Kasumi-1 (cell line): ENCODE measurements at places on chromosomes 1 and 21.
A peak's percentile ranks its signal among the peaks of the same experiment; 100 is the strongest.

DNA sequence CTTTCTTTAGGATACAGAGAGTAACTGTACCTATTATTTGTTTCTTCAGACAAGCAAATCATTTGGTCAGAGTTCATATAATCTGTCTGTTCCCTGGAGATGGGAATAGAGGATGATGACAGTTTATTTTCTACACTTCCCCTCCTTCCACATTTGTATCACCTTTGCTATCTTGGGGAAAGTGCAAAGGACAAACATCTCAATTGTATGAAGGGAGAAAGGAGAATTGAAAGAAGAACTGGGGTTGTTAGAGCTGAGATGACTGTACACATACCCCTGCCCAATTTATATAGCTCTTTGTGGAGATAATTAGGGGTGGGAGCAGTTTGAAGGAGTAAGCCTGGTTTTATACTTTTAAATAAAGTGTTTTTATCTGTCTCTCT lies 14.0 kb downstream of the POLR3GL start:
- no peak for DNase-seq

DNA sequence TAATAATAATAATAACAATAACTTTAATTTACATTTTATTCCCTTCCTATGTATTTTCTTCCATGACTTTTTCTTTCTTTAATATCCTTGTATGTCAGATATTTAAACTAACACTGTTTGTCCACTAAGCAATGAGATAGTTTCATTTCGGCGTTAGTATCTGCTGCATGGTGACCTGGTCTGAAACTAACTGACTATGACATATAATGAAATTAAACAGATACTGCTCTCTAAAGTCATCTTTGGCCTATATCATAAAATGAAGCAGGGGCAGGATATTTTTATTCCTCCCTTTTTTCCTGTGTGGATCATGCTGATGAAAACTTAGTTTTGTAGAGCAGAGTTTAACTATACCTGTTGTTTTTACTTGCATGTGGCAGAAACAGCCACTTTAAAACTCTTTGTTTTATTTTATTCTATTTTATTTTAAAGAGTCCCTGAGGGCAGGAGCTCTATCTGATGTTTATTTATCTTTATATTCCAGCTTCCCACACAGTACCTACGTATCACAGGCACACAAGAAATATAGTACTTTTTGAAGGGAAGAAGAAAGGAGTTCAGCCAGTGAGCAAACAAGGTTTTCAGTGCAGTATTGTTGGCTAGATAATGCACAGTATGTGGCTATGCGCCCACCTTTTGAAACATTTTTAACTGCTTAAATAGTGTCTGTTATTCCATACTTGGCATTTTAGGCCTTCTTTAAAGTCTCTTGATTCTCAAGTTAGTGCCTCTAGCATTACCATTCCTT lies 165.6 kb downstream of the PHTF1 start:
- no peak for DNase-seq

- DNase-seq: peak; percentile 63
Measured at GRCh38 chr21:44800971-44801467, 601 bp downstream of the UBE2G2 start.

DNA sequence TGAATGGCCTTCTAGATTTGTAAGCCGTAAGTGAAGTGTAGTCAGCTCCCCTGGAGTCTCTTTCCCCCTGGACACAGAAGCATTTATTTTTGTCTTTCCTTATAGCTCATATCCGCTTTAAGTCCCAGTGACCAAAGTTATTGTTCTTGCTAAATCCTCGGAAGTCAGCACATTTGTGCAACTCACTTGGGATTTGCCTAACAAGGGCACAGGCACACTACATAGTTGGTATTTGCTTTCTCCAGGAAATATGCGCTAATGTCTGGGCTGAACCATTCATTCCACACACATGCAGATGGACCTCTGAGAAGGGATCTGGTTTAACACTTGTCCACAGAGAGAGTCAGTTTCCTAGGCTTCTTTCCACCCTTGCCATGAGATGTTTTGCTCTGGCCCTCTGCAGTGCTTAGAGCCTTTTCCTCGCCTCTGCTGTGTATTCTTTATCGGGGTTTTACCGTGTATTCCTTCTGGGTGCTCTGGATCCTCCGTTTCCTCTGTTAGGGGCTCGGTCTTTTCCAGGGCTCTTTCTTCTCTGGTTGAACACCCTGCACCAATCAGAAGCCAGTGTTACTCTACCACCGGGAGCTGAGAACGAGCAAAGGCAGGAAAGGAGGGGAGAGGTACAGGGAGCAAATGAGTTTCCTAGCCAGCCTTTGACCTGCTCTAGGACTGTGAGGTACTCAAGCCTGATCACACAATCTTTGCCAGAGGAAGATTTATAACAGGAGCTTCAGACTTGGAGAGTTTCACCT lies 72.4 kb downstream of the ABCA4 start:
- no peak for DNase-seq

DNA sequence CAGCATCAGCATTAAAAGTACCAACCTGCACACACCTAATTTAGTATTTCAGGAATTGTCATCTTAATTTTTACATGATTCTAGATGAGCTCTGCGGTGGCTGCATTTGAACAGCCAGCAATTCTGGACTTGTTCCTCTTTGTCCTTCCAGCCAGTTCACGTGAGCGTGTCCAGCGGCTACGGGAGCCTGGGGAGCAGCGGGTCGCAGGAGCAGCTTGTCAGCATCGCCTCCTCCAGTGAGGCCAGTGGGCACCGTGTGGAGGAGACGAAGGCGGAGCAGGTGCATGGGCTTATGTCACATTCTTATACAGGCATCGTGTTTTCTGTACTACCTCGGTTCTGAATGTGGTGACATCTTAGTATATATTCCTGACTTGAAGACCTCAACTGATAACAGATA lies 25.7 kb downstream of the PER3 start:
- no peak for DNase-seq

DNA sequence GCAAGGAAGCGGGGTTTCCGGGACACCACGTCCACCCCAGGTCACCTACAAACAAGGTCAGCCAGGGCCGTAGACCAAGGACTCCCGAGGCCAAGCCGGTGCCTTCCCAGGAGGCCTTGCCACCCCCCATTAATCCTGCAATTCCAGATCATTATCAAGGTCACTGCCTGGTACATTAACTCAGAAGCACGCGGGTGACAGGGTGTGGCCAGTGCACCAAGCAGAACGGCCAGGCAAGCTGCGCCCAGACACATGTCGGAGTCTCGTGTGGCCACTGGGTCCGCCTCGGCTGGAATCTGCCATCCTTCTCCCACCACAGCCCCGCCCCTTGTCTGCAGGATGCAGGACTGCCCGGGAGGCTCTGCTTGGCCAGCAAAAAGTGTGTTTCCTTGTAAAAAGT lies 144.7 kb downstream of the PRDM16 start:
- DNase-seq: no peak

- DNase-seq: no peak
Measured at GRCh38 chr1:116921301-116921885, 11.7 kb downstream of the PTGFRN start.

DNA sequence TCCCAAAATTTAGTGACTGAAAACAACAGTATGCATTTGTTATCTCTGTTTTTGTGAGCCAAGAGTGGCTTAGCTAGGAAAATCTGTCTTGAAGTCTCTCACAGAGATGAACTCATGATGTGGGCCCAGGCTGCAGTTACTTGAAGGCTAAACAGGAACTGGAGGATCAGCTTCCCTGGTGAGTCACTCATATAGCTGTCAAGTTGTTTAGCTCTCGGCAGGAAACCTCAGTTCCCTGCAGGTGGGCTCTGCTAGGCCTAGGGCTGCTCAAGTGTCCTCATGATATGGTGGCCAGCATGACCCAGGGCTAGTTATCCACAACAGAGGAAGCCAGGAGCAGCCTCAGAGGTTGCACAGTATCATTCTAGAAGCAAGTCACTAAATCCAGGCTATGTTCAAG lies 30.2 kb upstream of the DDX59 start:
- peak; percentile 55 for DNase-seq

DNA sequence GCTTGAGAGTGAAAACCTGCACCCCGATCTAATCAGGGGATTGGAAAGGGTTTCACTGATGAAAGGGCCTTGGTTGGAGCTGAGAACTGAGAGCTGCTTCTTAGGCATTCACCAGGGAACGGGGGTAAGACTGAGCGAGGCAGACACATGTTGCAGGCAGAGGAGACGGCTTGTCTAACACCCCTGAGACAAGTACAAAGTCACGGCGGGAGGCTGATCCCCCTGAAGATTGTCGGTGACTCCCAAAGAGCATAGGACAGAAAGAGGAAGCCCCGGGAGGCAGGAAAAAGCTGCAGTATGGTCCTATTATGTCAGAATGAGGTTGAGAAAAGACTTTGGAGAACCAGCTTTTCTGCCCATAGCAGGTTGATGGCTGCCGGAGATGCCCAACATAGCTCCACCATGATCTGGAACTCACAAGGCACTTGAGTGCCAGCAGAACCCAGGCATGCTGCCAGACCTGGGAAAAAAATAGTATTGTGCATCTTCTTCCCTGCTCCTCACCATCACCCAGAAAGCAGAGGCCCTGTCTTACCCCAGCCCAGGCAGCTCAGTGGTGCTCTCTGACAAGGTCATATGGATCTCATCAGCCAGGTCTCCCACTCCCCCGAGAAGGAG lies 463.9 kb upstream of the PROX1 start:
- DNase-seq: no peak

DNA sequence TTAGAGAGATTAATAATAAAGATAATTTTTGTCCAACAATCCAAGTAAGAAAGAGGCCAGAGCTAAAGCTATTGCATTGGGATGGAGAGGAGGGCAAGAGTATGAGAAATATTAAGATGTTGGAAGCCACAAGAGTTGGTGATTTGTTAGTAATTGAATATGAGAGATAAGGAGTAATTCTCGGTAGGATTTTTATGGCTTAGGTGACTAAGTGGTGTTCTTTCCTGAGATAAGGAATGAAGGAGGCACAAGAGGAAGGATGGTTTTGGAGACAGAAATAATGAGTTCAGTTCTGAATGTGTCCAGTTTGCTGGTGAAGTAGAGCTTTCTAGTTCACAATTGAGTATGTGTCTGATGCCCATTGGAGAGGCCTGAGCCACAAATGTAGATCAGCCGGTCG lies 9.4 kb downstream of the TRMT13 start:
- no peak for DNase-seq

GRCh38 chr1:53968125-53968513 lies 22.0 kb downstream of the LRRC42 start:
- no peak for DNase-seq

DNA sequence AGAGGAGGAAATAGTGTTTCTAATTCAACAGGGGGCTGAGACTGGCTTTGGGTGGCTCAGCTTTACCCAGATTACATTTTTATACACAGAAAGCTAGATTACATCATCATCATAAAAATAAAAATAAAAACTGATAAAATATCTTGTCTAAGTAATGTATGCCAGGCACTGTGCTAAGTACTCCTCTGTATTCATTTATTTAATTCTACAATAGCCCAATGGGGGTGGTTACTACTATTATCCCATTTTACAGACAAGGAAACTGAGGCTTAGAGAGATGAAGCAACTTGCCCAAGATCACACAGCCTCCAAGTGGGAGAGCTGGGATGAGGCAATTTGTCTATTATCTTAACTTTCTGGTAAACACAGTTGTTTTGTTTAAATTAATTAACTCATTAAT lies 62.3 kb upstream of the ECE1 start:
- DNase-seq: no peak

- no peak for DNase-seq
Measured at GRCh38 chr21:36166705-36167104, 10.1 kb downstream of the DOP1B start.

DNA sequence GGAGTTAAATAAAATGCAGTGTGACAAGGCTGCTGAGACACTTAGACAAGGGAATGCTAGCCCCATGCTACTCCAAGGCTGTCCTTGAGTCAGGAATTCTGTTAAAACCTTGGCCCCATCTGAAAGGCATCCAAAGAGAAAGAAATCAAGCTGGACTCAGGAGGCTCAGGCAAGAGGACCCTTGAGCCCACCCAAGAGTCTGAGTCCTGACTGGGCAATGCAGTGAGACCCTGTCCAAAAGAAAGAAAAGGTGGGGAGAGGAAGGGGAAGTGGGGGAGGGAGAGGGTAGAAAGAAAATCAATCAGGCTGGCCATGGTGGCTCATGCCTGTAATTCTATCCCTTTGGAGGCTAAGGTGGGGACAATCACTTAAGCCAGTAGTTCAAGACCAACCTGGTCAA lies 26.7 kb downstream of the CLSTN1 start:
- no peak for DNase-seq

DNA sequence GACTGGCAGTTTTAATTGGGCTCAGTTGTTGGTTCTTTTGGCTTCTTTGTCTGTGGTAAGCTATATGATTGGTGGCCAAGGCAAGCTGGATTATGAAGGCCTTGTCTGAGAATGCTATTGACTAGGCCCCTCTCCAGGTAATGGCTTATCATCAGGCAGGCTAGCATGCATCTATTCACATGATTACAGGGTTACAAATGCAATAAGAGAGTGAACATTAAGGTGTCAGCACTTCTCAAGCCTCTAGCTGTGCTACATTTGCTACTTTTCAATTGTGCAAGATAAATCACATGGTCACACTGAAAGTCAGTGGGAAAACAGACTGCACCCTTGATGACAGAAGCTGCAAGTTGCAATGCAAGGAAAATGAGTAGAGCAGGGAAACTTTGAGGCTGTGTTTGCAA lies 550.9 kb upstream of the TMPRSS15 start:
- DNase-seq: no peak

GRCh38 chr1:112172294-112172882 lies 182.9 kb upstream of the KCND3 start:
- peak; percentile 36 for DNase-seq

- no peak for DNase-seq
Measured at GRCh38 chr1:174965362-174966007, 34.3 kb upstream of the CACYBP start.

- no peak for DNase-seq
Measured at GRCh38 chr1:147849098-147849895, 53.3 kb upstream of the GJA8 start.

GRCh38 chr1:9010781-9011323 lies 15.4 kb downstream of the SLC2A7 start:
- no peak for DNase-seq

- no peak for DNase-seq
Measured at GRCh38 chr21:41964171-41964570, 10.4 kb upstream of the C2CD2 start.

DNA sequence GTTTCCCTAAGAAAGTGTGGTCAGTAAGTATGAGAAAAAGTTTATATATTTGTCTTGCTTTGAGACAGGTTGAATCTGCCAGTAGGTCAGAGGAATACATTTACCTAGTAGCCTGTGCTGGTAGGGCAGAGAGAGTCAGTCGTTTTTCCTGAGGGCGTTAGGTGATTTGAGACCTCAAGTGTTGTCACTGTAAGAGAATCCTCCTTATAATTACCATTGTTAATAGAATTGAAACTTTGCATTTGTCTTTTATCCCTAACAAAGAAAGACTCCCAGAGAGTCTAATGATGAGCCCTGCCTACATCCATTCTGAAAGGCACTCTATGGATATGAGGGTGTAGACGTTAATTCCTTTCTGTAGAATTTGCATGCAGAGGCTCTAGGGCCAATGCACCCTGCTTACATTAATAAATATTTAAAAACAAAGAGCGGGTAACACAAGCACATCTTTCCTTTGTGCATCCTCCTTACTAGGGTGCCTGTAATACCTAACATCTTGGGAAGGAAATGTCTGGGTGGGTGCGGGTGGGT lies 16.4 kb downstream of the PBX1 start:
- no peak for DNase-seq
